Activated CD8-positive, alpha-beta memory T cell treated with anti-CD3 and anti-CD28 coated beads for 48 hours (primary cell): ENCODE measurements at places on chromosomes 1 and 21.

DNA sequence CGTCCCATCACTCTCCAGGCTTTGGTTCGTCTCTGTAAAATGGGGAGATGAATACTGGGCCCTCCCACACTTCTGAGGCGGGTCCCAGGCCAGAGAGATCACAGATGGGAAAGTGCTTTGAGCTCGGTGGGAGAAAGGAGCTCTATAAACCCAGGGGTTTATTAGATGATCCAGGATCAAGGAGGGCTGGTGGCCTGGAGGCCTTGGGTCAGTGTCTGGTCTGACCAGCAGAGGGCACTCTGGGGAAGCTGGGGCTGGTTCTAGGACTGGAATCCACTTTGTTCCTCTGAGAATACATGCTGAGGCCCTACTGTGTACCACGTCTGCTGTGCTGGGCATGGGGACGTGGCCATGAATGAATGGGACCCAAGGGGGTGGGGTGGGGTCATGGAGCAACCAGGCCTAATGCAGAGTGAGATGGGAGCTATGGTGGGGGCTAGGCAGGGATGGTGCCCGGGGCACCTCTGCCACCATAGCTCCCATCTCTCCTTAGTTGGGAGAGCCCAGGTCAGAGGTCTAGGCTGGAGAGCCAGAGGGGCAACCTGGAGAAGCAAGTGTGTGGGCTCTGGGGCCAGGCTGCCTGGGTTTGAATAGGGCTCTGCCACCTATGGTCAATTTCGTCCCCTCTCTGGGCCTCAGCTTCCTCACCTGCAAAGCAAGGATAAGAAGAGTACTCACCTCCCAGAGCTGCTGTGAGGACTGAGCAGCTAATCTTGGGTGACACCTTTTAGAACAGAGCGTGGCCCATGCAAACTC is 9.0 kb upstream of the FAM131C start:
- peak; percentile 44 for DNase-seq

DNA sequence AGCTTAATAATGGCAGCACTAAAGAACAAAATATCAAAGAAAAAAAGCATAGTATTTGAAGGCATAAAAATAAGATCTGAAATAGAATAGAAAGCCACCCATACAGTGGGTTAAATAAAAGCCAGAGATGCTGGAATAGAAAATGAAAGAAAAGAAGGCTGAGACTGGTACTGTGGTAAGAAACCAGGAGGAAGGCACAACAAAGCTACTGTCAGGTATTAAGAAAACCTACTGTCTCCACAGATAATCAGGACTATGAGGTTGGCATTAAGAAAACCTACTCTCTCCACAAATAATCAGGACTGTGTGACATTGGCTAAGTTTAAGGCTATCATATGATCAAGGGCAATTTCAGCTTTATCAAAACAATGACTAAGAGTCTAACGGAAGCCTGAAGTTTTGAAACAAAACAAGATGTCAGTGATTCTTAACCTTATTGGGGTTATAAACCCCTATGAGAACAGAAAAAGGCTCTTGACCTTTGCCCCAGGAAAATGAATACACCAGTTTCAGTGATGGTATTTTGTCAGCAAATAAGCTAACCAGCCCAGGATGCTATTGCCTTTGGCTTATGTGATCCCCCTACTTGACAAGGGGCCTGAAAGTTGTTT is 24.4 kb downstream of the MCOLN2 start:
- DNase-seq: no peak

GRCh38 chr1:182080955-182081582 is 19.6 kb upstream of the ZNF648 start:
- DNase-seq: no peak

DNA sequence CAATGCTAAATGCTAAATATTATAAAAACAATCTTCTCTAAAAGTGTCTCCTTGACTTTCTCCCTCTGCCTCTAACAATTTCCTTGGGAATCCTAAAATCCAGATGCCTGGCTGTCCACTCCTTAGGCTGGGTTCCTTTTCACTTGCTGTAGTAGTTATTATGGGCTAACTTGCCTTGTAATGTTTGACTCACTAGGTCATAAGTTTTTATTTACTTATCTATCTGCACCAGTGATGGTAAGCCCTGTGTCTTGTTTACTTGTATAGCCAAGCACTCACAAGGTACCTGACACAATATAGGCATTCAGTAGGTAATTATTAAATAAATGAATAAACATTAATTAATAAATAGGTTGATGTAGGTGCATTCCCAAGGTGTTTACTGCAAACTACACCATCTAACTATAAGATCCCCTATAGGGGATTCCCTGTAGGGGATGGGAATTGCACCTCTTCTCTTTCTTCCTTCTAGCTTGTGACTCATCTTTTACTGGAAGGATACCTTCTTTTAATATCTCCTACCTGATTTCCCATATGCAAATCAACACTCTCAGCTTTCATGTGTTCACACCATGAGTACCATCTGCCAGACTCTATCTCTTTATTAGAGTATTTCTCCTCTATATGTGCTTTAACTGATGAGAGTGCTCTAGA is 14.7 kb upstream of the CHIA start:
- DNase-seq: no peak

- DNase-seq: no peak
Observed at GRCh38 chr21:46297338-46298271, 11.5 kb downstream of the YBEY start.

DNA sequence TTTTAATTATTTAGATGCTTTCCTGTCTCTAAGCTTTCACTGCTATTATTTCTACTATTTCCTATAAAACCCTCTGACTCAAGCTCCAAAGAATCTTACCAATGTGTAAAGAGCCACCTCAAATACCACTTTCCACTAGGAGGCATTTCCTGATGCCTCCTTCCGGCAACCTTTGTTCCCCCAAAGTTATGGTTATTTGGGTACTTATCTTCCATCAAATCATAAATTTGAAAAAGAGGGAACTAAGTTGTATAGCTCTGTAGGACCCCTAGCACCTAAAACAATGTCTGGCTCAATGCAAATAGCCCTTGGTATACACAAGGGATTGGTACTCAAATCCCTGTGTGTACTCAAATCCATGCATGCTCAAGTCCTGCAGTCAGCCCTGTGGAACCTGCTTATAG is 79.6 kb downstream of the NME7 start:
- no peak for DNase-seq

- DNase-seq: no peak
Observed at GRCh38 chr1:183126528-183126927, 59.5 kb upstream of the LAMC2 start.
